ENCODE measurements at places on chromosomes 6 and 20.
A peak's percentile ranks its signal among the peaks of the same experiment; 100 is the strongest.

- DNase-seq, result no peak
Measured at GRCh38 chr6:107698146-107698545, 126.0 kb downstream of the SCML4 start.

GRCh38 chr6:16354692-16355091 lies 116.3 kb downstream of the GMPR start:
- DNase-seq, result no peak

- no peak for DNase-seq
Measured at GRCh38 chr6:128784266-128784665, 98.7 kb upstream of the LAMA2 start.

DNA sequence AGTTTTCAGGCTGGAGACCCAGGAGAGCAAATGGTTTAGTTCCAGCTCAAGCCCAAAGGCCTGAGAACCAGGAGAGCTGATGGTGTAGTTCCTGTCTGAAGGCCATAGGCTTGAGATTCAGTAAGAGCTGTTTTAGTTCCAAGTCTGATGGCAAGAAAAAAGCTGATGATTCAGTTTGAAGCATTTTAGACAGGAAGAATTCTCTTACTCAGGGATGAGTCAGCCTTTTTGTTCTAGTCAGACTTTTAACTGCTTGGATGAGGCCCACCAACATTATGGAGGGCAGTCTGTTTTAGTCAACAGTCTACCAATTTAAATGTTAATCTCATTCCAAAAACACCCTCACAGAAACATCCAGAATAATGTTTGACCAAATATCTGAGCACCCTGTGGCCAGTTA lies 2.5 kb downstream of the ZSCAN26 start:
- DNase-seq, result peak; percentile 4

GRCh38 chr6:133698272-133698671 lies 190.6 kb upstream of the TCF21 start:
- no peak for DNase-seq

DNA sequence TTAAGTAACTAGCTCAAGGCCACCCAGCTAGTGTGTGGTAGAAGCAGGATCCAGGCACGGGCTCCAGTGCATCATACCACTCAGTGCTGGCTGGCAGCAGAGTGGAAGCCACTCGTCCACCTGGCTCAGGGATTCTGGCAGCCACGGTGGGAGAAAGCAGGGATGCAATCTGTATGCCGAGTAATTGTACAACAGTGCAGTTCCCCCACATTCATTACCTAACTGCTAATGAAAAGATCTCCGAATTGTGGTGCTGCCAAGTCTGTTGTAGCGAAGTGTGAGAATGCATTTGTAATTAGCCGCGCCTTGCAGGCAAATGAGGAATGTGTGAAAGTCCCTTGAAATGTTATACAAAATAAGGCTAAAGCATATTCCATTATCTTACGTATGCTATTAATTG lies 29.0 kb downstream of the KCNG1 start:
- DNase-seq, result no peak

DNA sequence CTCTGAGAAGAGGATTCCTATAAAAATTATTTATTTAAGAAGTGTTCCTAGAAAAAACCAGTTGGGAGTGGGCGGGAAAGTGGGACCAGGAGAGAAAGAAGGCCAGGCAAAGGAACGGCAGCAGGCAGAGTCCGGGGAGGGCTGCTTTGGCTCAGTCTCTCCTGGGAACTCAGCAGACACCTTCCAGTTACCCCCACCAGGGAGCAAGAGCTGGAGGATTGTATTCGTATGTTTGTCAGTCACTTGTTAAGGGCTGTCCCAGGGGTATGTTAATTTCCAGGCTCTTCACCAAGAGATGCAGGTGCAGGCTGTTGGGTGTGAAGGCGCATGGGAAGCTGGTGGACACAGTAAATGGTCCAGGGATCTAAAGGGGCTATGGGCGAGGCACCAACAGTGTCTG lies 53.0 kb upstream of the CHD6 start:
- no peak for DNase-seq

- DNase-seq, result no peak
Measured at GRCh38 chr20:36872852-36873251, 3.1 kb upstream of the TLDC2 start.

GRCh38 chr6:127481111-127481510 lies 21.9 kb upstream of the KIAA0408 start:
- DNase-seq, result no peak

DNA sequence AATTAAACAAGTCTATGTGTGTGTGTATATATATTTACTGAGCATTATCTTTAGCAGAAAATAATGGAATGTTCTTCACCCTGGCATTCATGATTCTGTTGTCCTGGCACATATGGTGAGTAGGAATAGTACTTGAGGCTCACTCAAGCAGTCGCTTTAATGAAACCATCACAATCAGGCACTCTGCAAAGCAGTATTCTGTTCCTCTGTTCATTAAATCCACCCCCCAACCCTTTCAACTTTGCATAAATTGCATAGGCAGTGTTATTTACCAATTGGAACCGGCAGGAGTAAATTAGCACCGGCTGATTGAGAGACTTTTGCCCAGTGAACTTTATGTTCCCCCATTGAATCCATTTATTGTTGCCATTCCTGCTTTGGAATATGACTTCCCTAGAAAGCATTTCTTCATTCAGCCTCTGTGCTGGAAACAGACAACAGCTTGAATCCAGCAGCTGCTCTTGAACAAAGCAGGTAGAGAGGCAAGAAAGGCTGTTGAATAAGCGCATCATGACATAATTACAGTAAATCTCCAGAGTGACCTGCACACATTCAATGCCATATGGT lies 268.0 kb upstream of the RNF217 start:
- no peak for DNase-seq

DNA sequence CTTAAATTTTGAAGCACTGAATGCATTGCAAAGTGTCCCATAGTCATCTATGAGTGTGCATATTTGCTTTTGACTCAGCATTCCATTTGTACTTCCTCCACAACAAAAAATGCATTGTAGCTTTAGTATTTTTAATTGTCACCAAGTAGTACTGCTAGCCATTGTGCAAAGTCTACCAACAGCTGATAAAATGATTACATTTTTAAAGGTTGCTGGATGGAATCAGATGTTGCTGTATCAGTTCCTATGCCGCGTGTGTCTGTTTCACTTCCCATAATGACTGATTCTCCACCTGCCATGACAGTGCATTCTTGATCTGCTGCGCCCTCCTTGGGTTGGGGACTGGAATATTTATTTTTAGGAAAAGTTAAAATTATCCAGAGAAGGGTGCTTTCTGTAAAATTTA lies 41.2 kb downstream of the SLX4IP start:
- no peak for DNase-seq

- DNase-seq, result no peak
Measured at GRCh38 chr6:37877373-37878149, 58.0 kb downstream of the ZFAND3 start.

- peak; percentile 54 for DNase-seq
Measured at GRCh38 chr6:34246563-34247391, 2.0 kb downstream of the SMIM29 start.

DNA sequence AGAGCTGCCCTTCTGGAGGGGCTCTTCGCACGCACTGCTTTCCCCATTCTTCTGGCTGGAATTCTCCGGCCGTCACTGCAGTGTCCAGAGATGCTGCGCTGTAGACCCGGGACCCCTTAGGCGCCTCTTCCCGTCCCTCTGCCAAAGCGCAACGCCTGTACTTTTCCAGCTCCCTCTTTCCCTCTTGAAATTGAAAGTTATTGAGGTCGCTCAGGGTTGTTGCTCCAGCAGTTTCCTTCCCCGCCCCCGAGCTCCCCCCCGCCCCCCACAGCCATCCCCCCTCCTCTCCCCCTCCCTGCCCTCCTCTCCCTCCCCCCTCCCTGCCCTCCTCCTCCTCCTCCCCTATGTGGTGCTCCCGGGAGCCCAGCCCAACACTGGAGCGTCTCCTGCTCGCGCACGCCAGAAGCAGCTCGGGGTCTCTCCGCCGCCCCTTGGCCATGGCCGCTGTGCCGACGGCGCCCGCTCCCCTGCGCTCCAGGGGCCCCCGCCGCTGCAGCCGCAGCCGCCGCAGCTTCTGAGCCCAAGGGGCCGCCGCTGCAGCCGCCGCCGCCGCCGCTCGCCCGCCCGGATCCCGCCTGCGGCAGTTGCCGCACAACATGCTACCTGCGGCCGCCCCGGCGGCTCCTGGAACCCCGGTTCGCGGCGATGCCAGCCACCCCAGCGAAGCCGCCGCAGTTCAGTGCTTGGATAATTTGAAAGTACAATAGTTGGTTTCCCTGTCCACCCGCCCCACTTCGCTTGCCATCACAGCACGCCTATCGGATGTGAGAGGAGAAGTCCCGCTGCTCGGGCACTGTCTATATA lies at the start of gene RSPO3:
Gene RSPO3 (plus strand): TSS at position 374 of the 804 bp plus-strand sequence. CDS start 522 bp downstream, outside the sequence.
- DNase-seq, result no peak

DNA sequence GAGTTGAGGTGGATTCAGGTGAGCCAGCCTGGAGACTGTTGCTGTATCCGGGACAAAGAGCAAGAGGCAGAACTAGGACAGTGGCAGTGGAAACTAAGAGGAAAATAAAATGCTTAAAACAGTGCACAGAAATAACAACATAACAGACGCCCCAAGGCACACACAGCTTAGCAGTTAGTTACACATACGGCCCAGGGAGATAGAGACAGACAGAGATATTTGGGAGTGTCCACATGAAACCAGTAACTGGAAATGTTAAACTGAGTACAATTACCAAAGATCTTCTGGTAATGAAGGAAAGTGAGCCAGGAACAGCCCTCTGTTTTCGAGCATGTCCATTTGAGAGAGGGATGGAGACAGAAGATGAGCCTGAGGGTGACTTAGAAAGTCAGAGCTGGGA lies 237.5 kb upstream of the QKI start:
- no peak for DNase-seq

- peak; percentile 12 for DNase-seq
Measured at GRCh38 chr6:125858427-125859320, 67.9 kb downstream of the NCOA7 start.

GRCh38 chr6:170086639-170087420 lies 204.0 kb downstream of the DLL1 start:
- DNase-seq, result no peak

DNA sequence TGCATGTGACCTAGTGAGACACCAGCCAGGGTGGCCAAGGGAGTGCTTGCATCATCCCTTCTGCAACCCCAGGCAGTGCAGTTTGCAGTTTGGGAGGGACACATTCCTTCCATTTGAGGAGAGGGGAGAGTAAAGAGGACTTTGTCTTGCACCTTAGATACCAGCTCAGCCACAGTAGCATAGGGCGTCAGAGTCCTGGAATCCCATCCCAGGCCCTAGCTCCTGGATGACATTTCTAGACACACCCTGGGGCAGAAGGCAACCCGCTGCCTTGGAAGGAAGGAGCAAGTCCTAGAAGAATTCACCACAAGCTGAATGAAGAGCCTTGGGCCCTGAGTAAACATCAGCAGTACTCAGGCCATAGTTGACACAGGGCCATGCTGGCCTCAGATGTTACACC lies 680.4 kb upstream of the IMPG1 start:
- DNase-seq, result no peak

DNA sequence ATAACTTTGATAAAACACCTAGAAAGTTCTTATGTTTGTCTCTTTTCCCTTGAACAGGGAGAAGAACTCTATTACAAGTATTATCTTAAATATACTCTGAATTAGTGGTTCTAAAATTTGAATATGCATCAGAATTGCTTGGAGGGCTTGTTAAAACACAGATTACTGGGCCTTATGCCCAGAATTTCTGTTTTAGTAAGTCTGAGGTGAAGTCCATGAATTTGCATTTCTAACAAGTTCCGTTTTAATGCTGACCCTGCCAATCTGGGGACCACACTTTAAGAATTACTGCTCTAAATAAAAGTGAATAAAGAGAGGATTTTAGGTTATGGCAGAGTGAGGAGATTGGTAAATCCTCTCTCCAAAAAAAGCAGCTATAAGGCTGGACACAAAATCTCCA lies 168.1 kb upstream of the FLRT3 start:
- no peak for DNase-seq

GRCh38 chr20:14790771-14791620 lies 453.6 kb upstream of the FLRT3 start:
- DNase-seq, result no peak

GRCh38 chr20:16451982-16452381 lies 121.3 kb downstream of the KIF16B start:
- no peak for DNase-seq

GRCh38 chr20:46355778-46356177 lies 47.5 kb upstream of the CDH22 start:
- DNase-seq, result no peak

GRCh38 chr6:150145427-150145826 lies 2.6 kb downstream of the PPP1R14C start:
- DNase-seq, result no peak

GRCh38 chr6:162942866-162943265 lies 215.1 kb downstream of the PACRG start:
- DNase-seq, result no peak

DNA sequence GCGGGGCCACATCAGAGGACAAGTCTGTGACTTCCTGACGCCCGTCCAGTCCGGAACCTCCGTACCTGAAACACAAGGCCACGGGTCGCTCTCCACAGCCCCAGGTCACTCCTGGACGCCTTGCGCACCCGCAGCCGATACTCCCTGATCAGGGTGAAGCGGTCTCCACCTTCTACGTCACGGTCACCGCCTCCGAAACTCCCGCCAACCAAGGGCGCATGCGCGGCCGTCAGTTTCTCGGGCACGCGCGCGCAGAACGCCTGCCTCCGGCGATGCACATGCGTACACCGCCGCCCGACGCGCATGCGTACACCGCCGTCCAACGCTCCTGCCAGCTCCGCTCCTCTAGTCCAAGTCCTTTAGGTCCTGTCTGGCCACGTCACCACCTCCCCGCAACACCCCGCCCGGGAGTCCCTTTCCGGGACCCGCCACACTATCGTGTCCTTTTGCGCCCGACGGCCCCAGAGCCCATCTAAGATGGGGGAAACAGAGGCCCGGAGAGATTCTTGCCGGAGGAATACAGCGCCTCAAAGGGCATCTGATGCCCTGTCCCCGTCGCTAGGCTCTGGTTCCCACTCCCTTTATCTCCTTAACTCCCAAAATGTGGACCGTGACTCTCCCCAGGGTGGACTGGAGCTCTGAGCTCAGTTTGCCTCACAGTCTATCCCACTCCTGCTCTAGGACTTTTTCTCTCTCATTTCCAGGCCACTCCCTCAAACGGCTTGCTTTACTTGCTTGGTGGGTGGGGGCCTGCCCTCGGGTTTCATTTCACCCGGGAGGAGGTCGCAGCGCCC lies at the start of gene DSN1:
Gene DSN1 (minus strand): TSS at position 167 of the 794 bp plus-strand sequence. CDS start 2,305 bp downstream, outside the sequence.
- DNase-seq, result peak; percentile 97

DNA sequence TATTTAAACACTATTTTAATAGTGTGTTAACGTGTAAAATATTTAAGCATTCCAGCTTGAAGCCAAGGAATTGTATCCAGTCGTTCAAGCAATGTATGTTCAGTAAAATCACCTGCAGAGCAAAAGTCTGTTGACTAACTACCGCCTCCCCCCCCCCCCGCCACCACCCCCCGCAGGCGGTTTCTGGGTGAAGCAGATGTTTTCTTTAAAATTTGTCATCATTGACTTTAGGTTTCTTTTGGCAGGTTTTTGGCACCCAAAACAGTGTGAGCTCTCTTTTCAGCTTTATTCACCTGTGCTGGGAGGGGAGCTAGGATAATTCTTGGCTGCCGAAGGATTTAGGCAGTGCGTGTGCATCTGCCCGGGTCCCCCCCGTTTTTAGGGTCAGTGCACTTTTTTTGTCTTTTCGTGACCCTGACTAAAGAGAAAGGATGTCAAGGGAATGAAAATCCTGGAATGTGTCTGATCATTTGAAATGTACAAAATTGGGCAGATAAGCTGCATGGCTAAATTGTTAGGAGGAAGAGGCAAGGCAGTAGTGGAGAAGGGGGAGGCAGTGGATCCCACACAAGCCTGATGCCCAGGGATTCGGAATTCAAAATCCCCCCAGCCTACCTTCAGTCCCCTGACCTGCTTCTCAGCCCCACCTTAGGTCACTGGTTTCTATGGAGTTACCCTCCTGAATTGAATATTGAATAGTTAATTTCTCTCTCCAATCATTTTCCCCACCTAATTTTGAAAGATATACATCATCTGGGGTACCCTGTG lies 1.1 kb downstream of the EDN1 start:
- no peak for DNase-seq

All from activated CD4-positive, alpha-beta T cell treated with anti-CD3 and anti-CD28 coated beads for 4 hours (primary cell).